ENCODE measurements at places on chromosomes 3 and 15.

GRCh38 chr3:97960993-97961766 lies 11.1 kb downstream of the RIOX2 start:
- no peak for DNase-seq

DNA sequence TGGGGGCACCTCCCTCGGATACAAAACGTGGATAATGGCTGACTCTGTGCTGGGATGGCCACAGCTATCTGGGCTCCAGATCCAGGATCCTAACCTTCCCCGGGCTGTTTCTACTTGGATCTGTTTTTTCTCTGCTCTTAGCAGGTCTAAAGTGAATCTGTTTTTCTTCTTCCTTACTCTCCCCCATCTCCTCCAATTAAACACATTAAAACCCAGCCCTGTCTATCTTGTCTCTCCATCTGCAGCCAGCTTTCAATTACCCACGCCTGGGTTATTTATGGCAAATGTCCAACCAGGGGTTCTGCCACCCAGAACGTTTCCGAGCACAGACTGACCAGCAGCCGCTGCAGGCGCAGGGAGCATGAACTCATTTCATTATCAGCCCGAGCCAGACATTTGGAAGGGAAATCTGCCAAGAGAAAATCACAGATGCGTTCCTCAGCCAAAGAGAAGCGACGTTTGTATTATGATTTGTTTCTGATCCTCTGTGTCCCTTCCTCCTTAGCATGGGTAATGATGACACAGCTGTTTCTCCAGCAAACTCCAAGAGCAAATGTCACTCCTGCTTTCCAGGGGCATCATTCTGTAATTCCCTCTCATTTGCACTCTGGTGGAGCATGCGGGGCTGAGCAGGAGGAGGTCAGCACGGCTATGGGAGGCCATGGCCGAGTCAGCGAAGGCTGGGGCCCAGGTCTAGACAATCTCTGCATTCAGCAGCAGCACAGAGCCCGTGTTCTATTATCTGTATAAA lies 42.0 kb downstream of the UMPS start:
- no peak for DNase-seq

- DNase-seq: no peak
Measured at GRCh38 chr3:52147804-52148203, 6.4 kb downstream of the POC1A start.

DNA sequence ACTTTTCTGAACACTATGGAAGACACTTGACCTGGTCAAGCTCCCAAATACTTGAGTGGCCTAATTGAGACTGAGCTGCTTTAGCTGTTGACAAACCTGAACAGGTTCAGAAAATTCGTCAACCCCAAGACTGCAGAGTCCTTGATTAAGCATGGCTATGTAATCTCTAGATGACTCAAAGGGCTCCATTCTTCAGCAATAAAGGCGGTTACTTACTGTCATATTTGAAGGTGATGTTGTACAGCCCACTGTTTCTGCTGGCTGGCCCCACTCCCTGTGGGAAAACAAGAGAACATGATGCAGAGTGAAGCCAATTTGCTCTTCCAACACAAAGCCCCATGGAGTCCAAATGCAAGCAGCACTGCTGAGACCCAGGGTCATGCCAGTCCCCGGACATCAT lies 45.1 kb downstream of the IL17RD start:
- DNase-seq: no peak

DNA sequence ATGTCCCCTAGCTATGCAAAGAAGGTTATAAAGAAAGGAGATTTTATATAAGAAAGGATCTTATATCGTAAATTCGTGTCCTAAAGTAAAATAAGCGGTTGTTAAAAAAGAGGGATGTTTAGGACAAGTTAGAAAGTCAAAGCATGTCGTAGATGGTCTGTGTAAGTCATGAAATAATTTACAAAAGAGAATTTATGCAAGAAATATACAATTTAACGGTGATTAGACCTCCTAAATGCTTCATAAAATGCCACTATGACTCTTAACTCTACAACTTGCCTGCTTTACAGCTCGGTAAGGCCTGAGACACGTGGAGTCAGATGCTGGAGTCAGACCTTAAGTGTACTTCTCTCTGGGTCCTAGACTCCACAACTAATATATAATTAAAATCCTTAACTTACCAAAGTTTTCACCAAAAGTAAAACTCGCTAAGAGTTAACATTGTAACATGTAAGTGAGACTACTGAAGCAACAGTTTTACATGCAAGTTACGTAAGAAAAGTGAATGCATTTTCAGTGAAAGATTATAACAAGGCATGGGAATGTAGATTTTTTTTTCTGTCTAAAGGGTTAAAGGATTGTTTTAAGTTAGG lies 13.3 kb upstream of the SRPRB start:
- no peak for DNase-seq

- DNase-seq: no peak
Measured at GRCh38 chr3:5187920-5188418, 462 bp downstream of the EDEM1 start.

DNA sequence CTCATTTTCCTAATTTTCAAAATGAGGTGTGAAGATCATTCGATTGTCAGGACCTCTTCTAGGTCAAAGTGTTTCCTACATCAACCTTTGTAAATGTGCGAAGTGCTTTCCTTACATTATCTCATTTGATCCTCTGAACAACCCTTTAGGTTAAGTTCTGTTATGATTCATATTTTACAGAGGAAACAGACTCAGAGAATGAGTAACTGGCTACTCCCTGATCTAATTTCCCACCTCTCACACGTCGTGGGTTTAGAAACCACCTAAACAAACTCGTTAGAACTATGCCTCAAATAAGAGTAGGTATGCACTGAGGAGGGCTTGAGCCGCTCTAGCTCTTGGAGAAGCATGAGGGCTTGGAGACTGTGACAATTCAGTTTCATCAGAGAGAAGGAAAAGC lies 148.6 kb downstream of the CD47 start:
- DNase-seq: no peak

GRCh38 chr3:50876947-50877346 lies 202.2 kb downstream of the DOCK3 start:
- DNase-seq: no peak

GRCh38 chr15:92417716-92418115 lies 24.0 kb downstream of the ST8SIA2 start:
- no peak for DNase-seq

GRCh38 chr15:93312891-93313486 lies 224.0 kb upstream of the RGMA start:
- DNase-seq: no peak

- no peak for DNase-seq
Measured at GRCh38 chr3:187186801-187187421, 10.4 kb upstream of the RTP1 start.

DNA sequence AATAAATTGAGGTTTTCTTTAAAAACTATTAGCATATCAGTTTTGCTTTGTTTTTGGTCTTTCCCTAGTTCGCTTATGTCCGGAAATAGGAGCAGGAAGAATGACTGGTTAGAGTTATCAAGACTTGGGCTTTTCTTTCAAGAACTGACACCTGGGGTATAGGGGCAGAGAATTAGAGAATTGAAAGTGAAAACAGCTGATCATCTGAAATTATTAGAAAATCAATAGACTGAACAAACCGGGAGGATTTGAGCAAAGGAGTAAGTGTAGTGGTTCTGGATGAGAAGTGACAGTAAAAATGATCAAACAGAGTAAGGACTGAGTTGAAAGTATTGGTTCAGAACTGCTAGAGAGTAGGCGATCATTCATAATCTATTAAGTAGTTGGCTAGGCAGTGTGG lies 6.0 kb downstream of the MINDY2 start:
- DNase-seq: peak; percentile 15

GRCh38 chr3:82562896-82563295 lies 801.5 kb upstream of the GBE1 start:
- DNase-seq: no peak

- DNase-seq: no peak
Measured at GRCh38 chr15:87123676-87124382, 1044.2 kb downstream of the AGBL1 start.

GRCh38 chr3:69567023-69567709 lies 172.1 kb upstream of the MITF start:
- no peak for DNase-seq

DNA sequence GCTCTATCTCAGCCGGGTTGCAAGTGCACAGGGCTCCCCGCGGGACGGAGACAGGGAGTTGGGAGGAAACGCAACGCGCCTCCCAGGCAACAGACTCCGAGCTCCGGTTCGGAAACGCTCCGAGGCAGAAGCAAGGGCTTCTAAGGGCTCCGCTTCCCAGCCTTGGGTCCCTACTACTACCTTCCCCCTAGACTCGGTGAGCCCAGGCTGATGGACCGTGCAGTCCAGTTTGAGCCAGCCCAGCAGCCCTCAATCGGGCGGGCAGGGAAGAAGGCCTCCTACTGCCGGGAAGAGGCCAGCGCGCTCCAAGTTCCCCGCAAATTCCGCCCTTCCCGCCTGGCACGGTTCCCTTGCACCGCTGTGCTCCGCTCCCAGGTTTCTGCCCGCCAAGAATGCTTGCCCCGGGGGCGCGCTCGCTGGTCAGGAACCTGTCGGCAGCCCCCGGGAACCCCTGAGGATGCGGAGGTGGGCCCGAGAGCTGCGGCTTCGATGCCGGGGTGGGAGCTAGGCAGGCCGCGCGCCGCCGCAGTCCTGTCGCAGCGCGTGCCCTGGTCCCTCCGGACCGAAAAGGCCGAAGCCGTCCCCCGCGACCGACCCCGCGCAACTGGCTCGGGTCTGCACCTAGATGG lies 728 bp downstream of the TRANK1 start:
- DNase-seq: no peak

GRCh38 chr3:105538483-105538882 lies 171.8 kb downstream of the ALCAM start:
- DNase-seq: no peak

- no peak for DNase-seq
Measured at GRCh38 chr15:51316636-51317035, 21.8 kb downstream of the CYP19A1 start.

GRCh38 chr3:9703240-9703639 lies 393 bp upstream of the CPNE9 start:
- no peak for DNase-seq

- DNase-seq: no peak
Measured at GRCh38 chr15:63405159-63405558, 23.5 kb upstream of the CA12 start.

DNA sequence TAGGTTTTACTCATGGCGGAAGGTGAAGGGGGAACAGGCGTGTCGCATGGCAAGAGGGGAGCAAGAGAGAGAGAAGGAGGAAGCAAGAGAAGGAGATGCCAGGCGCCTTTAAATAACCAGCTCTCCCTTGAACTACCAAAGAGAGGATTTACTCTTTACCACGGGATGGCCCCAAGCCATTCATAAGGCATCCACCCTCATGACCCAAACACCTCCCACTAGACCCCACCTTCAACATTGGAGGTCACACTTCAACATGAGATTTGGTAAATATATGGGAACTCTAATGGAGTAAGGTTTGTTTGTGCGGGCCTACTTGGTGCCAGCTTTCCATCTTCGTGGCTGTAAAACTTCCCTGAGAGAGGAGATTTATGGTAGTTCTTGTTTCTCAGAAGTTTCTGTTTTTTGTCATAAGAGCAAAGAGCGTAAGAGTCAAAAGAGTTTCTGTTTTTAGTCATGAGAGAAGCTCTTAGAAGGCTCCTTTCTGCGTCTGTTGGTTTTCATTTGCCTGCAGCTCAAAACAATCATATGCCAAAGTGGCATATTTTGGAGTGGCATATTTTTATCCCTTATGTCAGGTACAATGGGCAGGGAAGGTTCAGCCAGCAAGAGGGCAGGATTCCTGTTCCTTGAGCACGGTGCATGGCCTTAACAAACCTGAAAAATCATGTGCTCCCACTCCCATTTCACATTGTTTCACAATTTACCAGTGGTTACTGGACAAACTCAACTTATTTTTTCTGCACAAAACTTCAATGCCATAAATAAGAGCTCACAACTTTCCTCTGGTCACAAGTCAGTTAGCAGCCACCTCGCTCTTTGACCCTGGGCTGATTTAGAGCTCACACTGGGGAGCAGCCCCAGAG lies 12.5 kb downstream of the PML start:
- no peak for DNase-seq

DNA sequence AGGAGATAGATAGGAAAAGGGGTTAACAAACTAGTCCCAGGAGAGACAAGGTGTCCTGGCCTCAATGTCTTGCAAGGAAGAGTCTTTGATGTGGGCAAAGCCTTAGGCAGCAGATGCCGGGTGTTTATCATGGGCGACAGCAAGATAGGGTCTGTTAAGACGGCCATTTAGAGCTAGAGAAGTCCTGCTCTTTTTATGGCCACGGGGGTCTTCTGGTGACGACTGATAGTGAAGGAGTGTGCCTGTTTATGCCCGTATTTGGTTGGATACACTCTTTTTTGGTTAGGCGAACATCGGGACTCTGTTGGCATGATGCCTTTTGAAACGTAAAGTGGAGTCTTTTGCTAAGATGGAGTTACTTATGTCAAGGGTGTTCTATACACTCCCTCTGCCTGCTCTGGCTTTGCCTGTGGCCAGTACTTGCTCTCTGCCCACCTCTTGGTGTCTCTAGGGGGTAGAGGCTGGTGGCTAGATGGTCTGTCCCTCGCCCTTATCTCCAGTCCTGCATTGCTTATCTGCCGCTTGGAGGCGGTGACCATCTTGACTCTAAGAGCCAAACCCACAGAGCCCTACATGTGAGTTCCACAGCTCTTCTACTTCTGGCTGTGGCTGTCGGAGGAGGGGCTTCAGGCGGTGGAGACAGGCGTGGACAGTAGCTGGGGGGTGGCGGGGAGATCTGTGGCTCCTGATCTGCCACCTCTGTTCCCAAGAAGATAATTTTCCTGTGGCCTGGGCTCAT lies 55.8 kb upstream of the ZBTB38 start:
- DNase-seq: no peak

- no peak for DNase-seq
Measured at GRCh38 chr15:87716422-87716821, 540.1 kb downstream of the NTRK3 start.

GRCh38 chr3:59895972-59896371 lies 846.1 kb upstream of the CFAP20DC start:
- DNase-seq: no peak

DNA sequence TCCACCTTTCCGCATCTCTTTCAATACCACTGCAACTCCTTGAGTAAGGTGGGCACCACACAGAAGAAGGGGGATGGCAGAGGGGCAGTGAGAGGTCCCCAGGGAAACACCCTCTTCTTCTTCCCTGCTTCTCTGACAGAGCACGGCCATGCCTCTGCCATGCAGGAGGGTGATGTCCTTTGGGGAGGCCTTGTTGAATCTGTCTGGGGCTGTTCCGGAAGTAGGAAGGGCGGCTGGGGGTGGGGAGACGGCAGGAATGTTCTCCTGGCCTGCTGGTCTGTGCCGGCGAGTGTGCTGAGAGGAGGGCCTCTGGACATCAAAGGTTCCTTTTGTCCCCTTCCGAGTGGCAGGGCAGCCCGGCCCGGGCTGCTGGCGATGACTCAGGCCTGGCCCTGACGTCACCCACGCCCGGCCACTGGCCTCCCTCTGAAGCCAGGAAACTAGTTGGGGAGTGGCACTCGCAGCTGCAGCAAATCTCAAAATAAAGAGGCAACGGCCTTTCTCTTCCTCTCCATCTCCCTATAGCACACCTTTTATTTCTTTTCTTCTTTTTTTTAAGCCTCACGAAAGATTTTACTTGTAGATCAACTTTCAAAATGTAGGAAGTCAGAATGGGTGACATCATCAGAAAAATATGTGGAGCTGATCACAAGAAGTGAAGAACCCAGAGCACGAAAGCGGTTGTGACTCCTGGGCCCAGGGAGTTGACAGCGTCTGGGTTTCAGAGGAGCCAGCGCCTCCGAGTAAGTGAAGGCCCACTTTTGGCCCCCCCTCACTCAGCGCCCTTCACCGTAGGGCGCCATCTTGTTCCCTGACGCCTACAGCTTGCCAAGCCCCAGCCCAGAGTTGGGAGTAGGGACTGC lies at the start of gene ZBTB38:
Gene ZBTB38, plus strand, starts transcription at position 443 of the 863 bp plus-strand sequence. CDS start 73,885 bp downstream, outside the sequence.
- DNase-seq: no peak
